ENCODE measurements at places on chromosomes 5 and 9.
A peak's percentile ranks its signal among the peaks of the same experiment; 100 is the strongest.

DNA sequence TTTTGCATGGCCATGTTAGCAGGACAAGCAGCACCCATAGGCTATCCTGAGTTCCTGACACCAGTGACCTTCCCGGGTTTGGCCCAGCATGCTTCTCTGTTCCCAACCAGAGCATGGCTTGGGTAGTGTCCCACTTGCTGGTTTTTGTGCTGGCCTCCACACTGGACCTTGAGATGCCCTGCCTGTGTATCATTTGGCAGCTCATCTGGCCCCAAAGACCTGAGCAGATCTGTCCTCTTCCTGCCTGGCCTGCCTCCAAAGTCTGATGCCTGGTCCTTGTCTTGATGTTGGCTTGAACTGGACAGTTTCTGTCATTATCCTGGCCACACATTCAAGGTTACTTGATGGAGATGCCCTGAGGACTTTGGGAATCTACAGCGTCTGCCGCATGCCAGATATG lies 590.7 kb upstream of the KLF4 start:
- no peak for DNase-seq

DNA sequence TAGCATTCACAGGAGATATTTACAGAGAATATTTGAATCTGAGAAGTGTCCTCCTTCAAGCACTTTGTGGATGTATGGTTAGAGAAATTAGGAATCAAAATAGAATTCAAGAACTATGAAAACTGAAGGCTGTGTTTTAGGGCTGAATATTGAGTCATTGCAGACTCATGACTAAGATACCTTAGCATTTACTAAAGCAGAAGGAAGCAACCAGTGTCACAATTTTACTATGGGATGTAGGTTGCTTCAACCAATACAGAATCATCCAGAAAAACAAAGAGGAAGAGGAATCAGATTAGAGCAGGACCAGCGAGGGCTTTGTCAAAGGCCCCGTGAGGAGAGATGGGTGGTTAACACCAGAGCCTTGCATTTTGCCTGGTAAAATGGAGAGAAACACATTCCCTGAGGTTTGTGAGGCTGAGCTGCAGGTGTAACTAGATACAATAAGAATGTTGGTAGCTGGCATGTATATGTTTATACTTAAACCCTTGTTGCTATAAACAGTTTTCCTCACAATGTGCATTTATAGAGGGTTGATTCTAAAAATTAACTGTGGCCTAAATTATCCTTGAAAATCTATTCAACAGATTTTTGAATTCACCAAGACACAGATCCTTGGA lies 518.1 kb downstream of the AGTPBP1 start:
- DNase-seq = no peak

- no peak for DNase-seq
These were observed 18.4 kb upstream of the ERAP2 start for GRCh38 chr5:96857924-96858323.

DNA sequence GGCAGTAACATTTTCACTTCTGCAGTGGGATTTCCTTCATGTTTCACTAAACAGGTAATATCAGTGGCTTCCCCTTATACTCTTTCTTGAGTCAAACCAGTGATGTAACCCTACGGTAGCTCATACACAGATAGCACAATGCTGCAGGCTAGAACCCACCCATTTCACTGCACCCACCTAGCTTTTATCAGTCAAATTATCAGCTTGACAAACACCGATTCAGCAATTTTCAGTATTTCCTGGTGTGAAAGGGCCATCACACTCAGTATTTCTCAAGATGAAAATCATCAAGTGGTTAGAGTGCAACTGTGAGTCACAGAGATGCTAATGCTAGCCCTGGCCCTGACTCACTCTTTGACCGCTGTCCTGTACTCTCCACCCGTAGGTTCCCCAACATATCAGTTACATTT lies 242.3 kb upstream of the PTGER4 start:
- no peak for DNase-seq

DNA sequence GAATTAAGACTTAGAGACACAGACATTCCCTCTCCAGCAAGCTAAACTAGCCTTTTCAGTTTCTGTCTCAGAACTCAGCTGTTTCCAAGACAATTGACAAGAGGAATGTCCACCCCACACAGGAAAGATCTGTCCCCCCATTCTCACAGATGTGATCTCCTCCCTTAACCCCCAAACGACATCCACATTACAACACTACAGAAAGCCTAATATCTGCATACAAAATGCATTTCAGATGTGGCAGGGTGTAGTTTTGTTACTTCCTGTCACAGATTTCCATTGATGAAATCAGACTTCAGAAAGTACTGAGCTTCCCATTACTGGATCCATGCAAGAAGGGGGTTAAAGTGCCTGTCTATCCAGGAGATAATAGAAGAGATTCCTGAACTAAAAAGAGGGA lies 2.9 kb upstream of the ARSI start:
- no peak for DNase-seq

- DNase-seq = no peak
These were observed 4.6 kb downstream of the SIT1 start for GRCh38 chr9:35646153-35646532.

GRCh38 chr9:73064315-73064714 lies 87.3 kb upstream of the ANXA1 start:
- DNase-seq = no peak

- peak; percentile 81 for DNase-seq
These were observed 44.4 kb upstream of the SMAD5 start for GRCh38 chr5:136087961-136088871.

GRCh38 chr9:123927625-123928532 lies 2.0 kb downstream of the DENND1A start:
- no peak for DNase-seq

DNA sequence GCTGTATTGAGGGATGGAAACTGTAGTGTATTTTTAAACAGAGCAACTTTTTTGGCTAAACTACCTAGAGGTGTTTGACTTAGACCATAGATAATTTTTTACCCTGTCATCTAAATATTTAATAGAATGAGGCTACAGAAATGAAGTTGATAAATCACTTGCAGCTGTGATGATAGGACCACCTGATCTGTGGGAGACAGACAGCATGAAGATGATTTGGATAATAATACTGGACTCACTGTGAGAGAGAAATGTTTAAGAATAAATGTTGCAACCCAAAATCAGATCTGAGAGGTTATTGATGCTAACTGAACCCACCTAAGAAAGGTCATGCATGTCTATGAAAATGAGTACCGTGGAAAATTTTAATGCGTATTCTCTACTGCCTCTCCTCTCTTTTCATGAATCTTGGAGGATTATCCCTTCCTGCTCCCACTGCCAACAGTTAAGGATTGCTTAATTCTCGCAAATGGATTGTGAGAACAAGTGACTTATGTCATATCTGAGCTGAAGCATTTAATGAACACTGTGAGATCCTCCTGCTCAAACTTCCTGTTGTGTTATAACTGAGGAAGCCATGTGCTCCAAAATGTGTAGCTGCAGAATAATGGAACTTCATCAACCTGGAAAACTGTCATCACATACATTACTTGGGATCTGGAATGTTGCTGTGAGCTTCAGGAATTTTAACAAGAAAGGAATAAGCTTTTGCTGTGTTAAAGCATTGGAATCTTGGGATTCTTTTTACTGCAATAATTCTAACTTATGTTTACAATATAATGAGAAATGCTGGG lies 617.9 kb upstream of the CDH18 start:
- no peak for DNase-seq

GRCh38 chr9:88534456-88535225 lies at the start of gene NXNL2:
TSS of gene NXNL2 (plus strand) at chr9:88535178. CDS start at chr9:88535435, 257 bp downstream.
- peak; percentile 88 for DNase-seq

GRCh38 chr5:1974501-1975405 lies 92.0 kb upstream of the IRX4 start:
- no peak for DNase-seq

GRCh38 chr5:137778772-137779564 lies 24.8 kb upstream of the HNRNPA0 start:
- no peak for DNase-seq

GRCh38 chr5:95858023-95858461 lies 35.5 kb upstream of the GLRX start:
- no peak for DNase-seq

- no peak for DNase-seq
These were observed 72.2 kb upstream of the IL6ST start for GRCh38 chr5:56066931-56067450.

GRCh38 chr5:158054223-158055110 lies 195.5 kb upstream of the CLINT1 start:
- DNase-seq = no peak

GRCh38 chr5:125541085-125541484 lies 794.6 kb upstream of the ZNF608 start:
- DNase-seq = no peak

- DNase-seq = no peak
These were observed 33.1 kb downstream of the ZCCHC9 start for GRCh38 chr5:81334304-81335061.

DNA sequence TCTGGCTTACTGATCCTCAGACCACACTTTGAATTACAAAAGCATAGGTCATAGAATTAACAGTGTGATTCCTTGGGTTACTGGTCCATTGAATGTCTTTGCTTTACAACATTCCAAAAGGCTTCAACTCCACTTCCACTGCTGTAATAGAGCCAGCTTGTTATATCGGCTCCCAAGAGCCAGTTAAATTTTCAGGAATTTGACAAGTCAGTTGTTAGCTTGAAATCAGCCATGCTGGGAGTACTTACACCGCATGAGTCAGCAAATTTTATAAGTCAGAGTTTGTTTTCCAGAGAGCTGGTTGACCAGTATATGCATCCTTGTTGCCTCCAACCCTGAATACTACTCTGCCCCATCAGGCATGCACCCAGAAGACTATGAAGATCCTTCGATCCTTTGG lies 73.1 kb downstream of the FOXB2 start:
- DNase-seq = no peak

- no peak for DNase-seq
These were observed 172.9 kb downstream of the CFAP90 start for GRCh38 chr5:7678030-7678429.

DNA sequence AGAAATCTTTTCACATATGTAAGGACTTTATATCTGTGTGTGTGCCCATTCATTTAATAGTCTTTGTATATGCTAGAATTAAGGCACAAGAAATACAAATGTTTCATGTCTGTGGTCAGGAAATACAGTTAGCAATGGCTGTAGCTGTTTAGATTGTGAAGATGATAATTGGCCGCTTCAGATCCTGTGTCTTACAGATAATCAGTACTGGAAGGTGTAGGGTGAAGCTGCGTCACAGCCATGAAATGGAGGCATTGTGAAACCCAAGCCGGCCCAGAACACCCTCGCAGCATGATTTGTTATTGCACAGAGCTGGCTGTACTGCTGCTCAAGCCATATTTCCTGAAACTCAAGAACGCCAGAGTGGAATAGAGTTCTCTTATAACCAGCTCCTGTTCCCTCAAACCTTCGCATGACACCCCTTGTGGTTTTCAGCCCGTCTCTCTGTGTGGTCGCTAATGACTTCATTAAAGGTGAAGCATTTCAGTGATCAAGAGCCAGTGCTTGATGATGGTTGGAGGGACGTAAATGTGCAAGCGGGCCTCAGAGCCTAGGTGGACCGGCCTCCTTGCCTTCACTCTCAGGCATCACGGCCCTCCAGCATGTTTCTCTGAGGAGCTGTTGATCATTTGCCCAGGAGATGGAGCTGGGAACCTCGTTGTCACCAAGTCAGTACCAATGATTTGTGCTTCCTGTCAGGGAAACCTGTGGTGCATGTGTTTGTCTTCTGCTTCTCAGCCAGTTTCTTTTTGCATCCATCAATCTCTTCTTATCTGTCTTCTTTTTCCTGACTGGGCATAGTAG lies 80.1 kb downstream of the F2RL2 start:
- no peak for DNase-seq

GRCh38 chr5:177131352-177132135 lies 2.0 kb upstream of the NSD1 start:
- no peak for DNase-seq

GRCh38 chr5:114166081-114166480 lies 195.8 kb upstream of the KCNN2 start:
- DNase-seq = no peak

- no peak for DNase-seq
These were observed 3.3 kb upstream of the MAML1 start for GRCh38 chr5:179729303-179729702.

- DNase-seq = no peak
These were observed 1146.9 kb downstream of the EFNA5 start for GRCh38 chr5:106523852-106524251.

GRCh38 chr5:14204785-14205321 lies 61.7 kb downstream of the TRIO start:
- DNase-seq = no peak

GRCh38 chr9:124849801-124850200 lies 3.5 kb upstream of the WDR38 start:
- no peak for DNase-seq

DNA sequence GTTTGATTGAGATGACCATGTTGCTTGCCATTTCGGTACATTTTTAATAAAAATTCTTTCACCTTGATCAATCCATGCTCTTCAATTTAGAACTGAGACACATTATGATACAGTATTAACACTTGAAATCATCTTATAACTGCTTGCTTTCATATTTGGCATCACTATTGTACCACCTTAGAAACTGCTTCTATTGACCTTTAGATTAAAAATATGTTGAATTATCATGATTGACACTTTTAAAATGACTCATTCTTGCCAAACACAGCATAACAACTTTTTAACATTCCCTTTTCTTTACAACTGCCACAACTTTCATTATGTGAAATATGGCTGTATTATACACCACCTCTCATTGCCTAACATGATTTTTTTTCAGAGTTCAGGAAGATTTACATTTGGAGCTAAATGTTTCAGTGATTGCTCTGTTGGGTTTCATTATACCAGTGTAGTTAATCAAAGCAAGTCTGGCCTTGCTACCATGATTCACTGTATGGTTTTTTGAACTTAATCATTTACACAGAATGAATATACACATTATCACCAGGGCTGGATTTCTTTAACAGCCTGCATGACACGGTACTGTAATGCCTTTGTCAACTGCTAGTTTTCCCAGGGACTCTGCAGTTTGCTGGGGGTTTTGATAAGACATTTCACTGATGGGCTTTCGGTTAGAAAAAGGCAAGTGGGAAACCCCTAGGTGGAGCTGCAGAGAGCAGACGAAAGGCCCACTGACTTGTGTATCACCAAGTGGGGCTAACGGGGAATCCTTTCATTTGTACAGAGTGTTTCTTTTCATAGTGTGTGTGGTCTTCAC lies 93.6 kb upstream of the TLE4 start:
- no peak for DNase-seq

DNA sequence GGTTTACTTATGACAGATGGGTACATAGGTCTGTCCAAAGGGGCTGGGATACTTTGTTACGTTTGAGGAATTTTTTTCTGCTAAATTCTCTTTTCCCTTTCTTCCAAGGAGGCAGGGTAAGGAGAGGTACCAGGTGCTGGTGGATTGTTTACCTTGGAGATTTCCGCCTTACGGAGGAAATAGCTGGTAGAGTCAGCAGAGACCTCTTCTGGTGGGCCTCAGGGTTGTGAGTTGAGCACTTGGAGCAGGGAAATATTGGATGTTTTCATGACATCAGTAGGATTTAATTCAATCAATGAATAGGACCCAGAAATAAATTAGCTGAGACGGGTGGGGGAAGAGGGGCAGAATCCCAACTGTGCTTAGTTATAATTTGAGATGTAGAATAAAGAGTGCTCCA lies 60.0 kb upstream of the TAF11L2 start:
- DNase-seq = no peak

Data from right forelimb (tissue), 1 donor.